ENCODE measurements at places on chromosomes 6 and 20.
A peak's percentile ranks its signal among the peaks of the same experiment; 100 is the strongest.

DNA sequence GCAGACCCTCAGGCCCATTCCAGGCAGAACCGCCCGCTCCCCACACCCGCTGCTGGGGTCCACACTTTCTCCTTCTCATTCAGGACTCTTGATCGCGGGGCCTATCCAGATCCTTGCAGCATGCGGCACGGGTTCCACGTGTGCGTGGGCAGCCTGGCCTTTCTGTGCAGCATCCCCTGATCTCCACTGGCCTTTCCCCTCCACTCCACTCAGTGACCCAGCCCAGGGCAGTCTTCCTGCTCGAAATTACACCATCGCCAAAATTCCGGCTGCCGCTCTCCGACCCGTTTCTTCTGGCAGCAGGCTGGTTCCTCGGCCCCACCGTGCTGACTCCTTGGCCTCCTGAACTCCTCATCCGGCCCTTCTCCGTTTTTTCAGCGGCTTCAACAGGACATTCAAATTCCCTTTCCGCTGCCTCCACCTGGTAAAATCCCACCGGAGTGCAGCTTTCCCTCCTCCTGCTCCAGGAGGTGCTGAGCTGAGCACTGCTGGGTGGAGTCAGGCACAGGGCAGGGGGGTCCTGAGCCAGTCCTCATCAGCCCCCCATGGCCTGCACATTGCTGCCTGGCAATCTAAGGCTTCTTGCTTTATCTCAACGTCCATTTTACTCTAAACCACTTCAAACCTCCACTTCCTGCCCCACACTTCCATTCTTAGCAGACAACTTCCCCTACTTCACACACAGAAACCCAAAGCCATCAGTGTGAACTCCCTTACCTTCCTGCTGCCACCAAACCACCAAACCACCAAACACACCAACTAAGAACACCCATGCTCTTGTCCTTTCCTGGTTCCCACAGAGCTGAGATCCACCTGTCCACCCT is 9.0 kb downstream of the SFT2D1 start:
- no peak for DNase-seq

DNA sequence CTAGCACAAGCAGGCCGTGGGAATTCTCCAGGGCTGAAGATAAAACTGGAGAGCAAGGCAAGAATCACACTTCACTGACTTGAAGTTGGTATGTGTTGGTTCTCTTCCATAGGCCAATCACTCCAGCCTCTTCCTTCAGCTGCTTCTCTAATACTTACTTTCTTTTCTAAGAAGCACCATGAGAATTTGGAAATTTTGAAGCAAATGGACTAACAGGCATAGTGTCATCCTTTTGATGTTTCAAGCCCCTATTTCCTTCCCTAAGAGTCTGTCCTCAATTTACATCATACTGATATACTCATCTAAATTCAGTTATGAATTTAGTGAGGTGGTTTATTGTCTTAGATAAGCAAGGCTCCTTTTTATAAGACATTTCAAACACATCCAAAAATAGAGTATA is 24.0 kb downstream of the SLC26A8 start:
- no peak for DNase-seq

- peak; percentile 7 for DNase-seq
These were observed 861.1 kb downstream of the DHX35 start for GRCh38 chr20:39823224-39823623.

DNA sequence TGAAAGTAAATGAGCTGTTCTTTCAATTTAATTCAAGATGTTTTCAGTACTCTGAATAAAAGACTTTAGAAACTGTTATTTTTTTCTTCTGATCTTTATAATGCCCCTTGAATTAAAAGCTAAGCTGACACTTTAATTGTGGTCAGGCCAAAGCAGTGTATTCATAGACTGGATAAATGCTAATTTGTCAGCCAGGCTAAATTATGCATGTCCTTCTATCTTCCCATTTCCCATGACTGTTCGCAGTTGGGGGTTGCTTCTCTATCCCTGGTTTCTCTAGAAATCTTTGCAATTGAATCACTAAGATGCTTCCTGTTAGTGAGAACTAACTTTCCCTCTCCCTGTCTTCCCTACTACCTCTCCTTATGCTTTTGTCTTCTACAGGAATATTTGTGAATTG is 396.2 kb downstream of the RFPL4B start:
- no peak for DNase-seq

DNA sequence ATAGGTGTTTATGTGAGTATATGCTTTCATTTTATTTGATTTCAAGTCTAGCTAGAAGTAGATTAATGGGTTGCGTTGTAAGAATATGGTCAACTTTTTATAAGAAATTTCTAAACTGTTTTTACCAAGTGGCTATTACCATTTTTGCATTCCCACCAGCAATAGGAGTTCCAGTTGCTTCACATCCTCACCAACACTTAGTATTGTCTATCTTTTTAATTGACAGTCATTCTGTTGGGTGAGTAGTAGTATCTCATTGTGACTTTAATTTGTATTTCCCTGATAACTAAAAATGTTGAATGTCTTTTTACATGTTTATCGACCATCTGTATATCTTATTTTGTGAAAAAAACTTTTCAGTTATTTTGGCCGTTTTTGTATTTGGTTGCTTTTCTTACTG is 135.3 kb downstream of the AKAP7 start:
- no peak for DNase-seq

DNA sequence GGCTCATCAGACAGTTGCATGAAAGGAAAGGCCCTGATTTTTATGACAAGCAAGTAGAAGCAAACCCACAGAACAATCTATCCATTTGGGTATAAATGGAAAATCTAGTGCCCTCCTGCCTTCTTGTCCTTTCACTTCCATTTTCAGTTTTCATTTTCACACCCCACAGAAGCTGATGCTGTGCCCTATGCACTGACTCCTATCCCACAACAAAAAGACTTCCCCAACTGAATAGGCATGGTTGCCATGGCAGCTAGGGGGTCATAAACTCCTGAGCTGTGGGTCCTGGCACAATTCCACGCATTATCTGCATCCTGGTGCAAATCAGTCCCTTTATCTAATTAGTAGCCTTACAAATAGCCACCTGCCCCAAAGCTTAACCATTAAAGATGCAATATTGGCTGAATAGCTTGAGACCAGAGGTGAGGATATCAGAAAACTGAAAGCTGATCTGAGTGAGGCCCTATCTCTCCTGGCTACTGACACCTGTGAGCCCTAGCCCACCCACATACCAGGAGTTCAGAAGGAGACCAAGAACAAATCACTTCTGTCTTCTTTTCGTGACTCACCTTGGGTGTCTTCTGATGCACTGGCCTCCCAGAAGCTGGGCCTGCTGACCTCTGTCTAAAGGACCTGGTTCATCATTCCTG is 34.9 kb upstream of the HEY2 start:
- no peak for DNase-seq

DNA sequence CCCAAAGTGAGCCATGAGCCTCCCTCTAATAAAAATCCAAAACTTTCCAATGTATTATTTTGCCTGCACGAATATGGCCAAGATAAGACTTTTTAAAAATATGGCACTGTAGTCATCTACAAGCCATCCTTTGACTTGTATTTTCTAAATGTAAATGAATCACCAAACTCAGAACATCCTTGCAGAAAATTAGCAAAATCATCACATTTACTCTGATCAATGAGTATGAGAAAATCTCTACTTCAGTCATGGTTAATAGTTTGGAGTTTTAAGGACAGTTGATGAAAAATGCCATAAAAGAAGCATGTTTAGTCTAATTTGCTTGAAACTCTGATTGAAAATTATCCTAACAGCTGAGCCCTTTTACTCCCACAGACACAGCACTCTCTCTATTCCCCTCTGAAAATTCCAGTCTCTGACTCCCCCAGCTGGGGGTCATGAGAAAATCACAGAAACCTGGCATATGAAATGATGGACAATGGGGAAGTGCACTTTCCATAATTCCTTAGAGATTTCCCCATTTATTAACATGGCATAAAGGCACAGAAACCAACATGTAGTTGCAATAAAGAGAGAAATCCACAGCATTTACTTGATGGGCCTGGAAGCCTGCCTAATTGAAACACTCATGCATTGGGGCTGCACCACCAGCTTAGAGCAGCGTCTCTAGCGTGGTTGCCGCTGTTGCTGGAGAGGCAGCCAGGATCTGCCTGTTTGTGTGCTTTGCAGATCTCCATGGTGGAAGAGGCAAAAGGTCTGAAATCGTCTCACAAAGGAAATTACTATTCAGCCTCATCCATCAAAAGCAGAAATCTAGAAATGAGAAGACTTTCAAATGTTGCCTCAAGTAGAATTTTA is 214.0 kb downstream of the WDR27 start:
- peak; percentile 37 for DNase-seq

DNA sequence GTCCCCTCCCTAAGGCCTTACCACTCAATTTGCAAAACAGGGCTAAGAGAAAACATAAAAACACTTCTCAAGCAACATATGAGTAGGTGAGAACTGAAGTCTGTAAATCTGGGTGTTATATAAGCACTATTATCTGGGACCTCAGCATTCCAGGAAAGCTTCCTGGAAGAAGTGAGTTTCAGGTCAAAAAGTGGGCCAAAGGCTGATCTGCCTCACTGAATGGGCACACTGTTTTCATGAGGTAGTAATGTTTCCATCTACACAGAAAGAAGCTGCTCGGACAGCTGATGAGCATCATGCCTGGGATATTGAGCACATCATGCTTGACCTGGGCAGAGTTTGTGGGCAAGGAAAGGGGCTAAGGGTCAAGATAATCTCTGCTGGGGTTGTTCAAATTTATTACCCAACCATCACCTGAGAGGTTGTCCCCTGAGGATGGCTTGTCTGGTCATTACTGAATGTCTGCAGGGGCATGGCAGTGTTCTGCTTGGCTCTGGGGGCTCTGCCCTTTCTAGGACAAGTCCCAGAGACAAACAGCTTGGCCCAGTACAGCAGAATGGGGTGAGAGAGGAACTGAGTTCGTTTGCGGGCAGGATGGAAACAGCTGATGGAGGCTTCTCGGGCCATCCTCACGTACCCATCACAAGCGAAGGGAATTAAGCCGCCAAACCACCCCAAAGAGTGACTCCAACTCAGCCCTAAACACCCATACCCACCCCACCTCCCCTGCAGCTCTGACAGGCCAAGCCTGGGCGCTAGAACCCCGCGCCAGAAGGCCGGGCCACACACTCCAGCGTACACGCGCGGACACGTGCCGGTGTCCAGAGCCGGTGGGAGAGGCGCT is 1.2 kb upstream of the SYNJ2 start:
- no peak for DNase-seq

DNA sequence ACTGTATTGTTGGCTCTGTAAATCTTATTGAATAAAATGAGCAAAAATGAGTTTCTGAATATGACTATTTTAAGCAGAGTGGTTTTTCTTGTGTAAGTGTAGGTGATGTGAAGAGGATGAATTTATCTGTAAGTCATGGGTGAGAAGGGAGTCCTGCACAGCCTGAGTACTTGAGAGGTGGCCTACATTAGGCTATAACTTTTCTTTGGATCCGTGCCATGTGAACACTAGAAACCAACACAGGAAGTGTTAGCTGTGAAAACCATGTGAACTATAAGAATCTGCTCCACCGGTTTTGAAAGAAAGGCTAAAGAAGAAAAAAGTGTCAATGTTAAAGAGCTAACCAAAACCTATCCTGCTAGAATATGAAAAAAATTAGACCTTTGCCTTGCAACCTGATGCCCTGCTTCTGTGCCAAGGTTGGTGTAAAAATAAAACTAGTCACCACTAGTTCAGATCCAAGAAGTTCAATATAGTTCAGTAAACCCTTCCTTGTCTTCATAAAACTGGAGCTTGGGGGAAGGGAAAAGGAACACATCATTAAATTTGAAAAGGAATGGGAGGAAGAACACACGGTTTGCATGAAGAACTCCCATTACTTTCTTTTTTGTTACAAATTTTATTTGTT is 21.3 kb downstream of the PLCB1 start:
- DNase-seq, result no peak

DNA sequence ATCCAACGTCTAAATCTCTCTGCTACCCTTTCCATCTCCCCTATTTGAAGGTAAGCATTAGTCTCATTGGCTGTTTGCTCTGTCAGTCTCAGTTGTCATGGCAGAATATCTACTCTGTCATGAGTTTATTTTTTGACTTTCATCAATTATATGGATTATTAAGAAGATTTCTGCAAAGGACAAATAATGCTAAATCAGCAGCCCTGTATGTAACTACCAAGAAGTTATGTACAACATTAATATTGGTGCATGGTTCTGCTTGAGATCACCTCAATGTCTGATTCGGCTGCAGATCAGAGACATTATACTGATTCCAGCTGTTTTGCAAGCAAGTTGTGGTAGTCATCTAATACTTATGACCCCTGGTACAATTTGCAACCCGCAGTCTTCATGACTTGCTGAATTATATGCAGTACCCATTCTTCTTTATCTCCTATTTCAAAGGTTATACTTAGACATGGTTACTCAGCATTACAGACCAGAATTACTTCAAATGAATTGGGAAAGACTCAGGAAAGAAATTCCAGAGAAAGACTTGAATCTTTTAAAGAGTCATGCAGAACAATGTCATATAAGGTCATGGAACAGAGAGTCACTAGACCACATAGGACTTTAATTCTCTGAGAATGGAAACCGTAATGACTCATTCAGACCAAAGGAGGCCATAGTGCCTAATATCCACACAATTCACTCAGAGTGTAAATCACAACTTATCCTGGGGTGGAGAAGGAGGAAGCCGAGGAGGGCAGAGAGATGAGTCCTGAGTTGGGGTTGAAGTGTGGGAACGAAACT is 201.4 kb downstream of the IBTK start:
- peak; percentile 91 for DNase-seq

- no peak for DNase-seq
These were observed 17.6 kb upstream of the SERPINB9 start for GRCh38 chr6:2920671-2921112.

- no peak for DNase-seq
These were observed 141.1 kb upstream of the SGK1 start for GRCh38 chr6:134458857-134459657.

- no peak for DNase-seq
These were observed 341.3 kb downstream of the SMOC2 start for GRCh38 chr6:168782187-168782751.

- DNase-seq, result no peak
These were observed 9.9 kb downstream of the PROCR start for GRCh38 chr20:35181731-35182130.

DNA sequence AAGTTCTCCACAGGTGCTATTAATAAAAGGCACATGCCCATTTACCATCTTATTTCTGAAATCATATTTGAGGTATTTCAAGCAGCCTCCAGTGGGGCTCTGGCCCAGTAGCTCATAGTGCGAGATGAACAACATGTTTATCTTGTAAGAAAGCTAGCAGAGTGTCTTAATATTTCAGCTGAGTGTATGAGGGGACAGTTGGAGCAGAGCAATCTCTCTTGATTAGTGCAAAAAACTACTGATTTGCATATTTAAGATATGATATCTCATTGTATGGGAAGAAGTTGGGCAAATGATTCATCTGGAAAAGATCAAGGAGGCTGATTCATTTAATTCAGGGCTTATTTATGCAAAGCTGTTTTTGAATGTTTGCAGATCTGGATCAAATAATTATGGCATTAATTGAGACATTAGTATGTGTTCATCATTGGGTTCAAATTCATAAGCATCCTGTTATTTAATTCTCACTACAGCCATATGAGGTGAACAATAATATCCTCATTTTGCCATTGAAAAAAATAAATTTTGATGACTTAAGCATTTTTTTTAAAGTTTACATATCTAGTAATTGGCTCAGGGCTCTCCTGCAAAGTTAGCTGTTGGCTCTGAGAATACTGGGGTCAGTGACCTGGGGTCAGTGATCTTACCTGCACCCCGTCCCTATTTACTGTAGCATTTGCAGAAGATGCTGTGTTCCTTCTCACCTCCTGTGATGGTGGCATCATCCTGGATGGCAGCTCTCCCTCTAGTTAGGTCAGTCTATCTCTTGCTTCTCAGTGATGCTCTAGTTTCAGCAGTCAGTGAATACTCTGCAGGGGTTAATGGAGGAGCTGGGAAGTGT is 24.1 kb upstream of the GCLC start:
- peak; percentile 62 for DNase-seq

GRCh38 chr6:45480752-45481415 is 103.2 kb upstream of the SUPT3H start:
- DNase-seq, result no peak
